ENCODE measurements at places on chromosomes 6 and 20. TPM values are rescaled to one million over a fixed set of nuclear protein-coding genes. Genes with fewer than 3 reads are reported as not detected.
A peak's percentile ranks its signal among the peaks of the same experiment; 100 is the strongest.

DNA sequence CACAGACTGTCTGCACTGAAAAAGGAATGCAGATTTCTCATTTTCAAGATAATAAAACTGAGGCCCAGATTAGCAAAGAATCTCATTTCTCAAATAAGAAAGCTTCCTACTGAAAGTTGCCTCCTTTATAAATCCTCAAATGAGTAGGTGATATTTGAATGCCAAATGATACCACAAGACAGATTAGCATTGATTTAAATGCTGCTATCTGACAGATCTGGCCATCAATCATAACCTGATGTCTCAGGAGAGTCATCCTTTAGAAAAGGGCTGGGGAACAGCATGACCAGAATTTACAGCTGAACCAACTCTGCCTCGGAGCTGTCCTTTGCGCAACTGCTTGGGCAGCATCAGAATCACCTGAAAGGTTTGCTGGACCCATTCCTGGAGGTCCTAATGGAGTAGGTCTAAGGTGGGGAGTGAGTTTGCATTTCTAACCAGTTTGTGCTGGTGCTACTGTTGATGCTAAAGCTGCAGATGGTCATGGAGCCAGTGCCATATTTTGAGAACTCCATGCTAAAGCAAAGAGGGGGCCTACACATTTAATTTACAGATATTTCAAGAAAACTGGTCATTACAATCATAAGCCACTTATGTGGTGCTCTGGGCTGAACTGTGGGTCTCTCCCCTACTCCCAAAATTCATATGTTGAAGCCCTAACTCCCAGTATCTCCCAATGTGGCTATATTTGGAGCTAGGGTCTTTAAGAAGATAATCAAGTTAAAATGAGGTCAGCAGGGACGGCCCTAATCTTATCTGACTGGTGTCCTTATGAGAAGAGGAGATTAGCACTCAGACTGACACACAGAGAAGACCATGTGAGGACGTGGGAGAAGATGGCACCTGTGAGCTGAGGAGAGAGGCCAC, 295.5 kb upstream of the JARID2 start:
- H3K4me3 ChIP-seq: no peak overlapping the region
- H3K4me1 ChIP-seq: no peaks in the 10 kb centered on the region
- H3K27me3 ChIP-seq: no peaks in the 10 kb centered on the region

- no peaks in the 10 kb centered on the region for H3K4me1 ChIP-seq
- H3K4me3 ChIP-seq: no peak overlapping the region
- no peak overlapping the region for H3K27ac ChIP-seq
- H3K36me3 ChIP-seq: no peaks in the 10 kb centered on the region
These were observed 88.6 kb upstream of the SLC35F1 start for GRCh38 chr6:117818449-117818848.

GRCh38 chr20:48171071-48171470, 385.8 kb upstream of the SULF2 start:
- peaks cover 52% of the 10 kb centered on the region for H3K27me3 ChIP-seq
- no peak overlapping the region for H3K27ac ChIP-seq
- H3K4me1 ChIP-seq: no peaks in the 10 kb centered on the region
- H3K4me3 ChIP-seq: no peak overlapping the region

ENPP3 gene
- total RNA-seq: 0.19 TPM

- H3K4me1 ChIP-seq: no peaks in the 10 kb centered on the region
- H3K36me3 ChIP-seq: no peaks in the 10 kb centered on the region
- H3K27me3 ChIP-seq: no peaks in the 10 kb centered on the region
- H3K27ac ChIP-seq: no peak overlapping the region
These were observed 92.5 kb upstream of the MLIP start for GRCh38 chr6:54018722-54019121.

ZSCAN31 gene
- 1.1 TPM for total RNA-seq

CDC25B gene
- 8.8 TPM for total RNA-seq

GRCh38 chr6:55040102-55040848, 134.0 kb upstream of the HCRTR2 start:
- peak; percentile 91 for DNase-seq
- H3K27ac ChIP-seq: peak overlapping the region; percentile 44
- no peak overlapping the region for H3K4me3 ChIP-seq
- H3K4me1 ChIP-seq: peaks cover 7% of the 10 kb centered on the region
- no peaks in the 10 kb centered on the region for H3K27me3 ChIP-seq

DNA sequence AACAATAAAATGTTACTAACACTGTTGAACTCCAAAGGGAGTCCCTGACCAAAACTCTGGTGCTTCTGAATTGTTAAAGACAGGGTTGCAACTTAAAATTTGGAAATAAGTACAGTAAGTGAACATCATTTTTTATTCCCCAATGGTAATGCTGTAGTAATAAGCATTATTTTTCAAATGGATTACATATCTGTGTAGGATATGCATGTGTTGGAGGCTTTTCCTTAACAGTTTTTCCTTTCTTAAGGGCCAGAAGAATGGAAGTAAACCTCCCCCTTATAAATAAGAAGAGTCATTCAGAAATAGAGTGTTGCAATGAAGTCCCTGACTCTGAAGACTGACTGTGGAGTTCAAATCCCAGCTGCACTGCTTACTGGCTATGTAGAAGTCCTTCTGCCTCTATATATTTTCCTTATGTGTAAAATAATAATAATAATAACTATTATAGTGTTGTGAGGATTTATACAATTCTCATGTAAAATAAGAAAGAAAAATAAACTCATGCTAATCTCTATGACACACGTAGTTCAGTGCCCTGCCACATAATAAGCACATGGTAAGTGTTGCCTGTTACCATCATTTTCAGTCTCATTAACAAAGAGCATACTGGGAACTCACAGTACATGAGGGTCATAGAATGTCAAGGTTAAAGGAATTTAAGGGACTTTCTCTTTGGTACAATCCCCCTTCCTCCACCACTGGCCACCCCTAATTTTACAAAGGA, 129.8 kb upstream of the SMLR1 start:
- no peak overlapping the region for H3K4me3 ChIP-seq
- H3K27ac ChIP-seq: peak overlapping the region; percentile 45
- no peak for DNase-seq
- peaks cover 7% of the 10 kb centered on the region for H3K4me1 ChIP-seq
- H3K36me3 ChIP-seq: no peaks in the 10 kb centered on the region

DNA sequence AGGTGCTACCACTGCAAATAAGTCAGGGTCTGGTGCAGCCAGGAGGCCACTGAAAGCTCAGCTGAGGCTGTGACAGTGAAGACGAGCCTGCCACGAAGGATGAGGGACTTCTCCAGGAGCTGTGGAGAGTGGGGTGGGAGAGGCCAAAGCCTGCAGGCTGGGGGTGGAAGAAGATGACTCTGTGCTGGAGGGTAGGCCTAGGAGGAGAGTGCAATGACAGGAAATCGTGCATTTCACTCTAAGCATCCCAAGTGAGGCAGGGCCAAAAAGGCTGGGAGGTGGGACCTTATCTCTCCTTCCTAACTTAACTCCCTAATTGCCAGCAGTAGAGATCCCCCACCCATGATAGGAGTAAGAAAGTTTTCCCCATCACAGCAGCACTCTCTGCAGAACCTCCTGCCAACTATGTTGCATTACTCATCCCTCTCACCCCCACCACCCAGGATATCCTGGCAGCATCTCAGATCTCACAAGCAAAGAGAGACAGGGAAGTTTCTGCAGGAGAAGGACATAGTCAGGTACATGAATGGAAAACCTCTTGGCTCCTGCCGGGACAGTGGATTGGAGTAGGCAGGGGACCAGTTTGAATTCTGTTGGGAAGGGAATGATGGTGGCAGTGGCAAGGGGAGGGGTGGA, 466.2 kb downstream of the CDH26 start:
- H3K27ac ChIP-seq: no peak overlapping the region
- no peak for DNase-seq
- H3K36me3 ChIP-seq: no peaks in the 10 kb centered on the region
- no peaks in the 10 kb centered on the region for H3K27me3 ChIP-seq
